ENCODE measurements at places on chromosomes 4 and X.

- no peaks in the 10 kb centered on the region for H3K4me1 ChIP-seq
- no peak overlapping the region for H3K27ac ChIP-seq
- H3K4me3 ChIP-seq, result no peak overlapping the region
- DNase-seq, result no peak
Measured at GRCh38 chrX:68570598-68570997, 71.7 kb downstream of the YIPF6 start.

DNA sequence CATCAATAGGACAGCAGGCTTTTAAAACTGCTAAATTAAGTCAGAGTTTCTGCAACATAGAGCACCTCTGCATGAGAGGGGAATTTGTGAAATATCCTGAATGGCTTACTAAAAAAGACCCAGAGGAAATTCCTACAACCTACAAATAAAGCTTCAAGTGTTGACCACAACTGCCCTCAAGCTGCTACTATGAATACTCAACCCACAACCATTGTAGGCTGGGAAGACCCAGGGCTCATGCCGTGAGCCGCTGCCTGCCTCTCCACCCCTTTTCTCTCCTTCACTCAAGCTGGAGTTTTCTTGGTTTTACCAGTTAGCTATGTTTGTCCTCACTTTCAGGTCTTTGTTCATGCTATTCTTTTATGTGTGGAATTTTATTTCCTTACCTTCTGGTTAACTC lies 151.6 kb downstream of the EMCN start:
- no peaks in the 10 kb centered on the region for H3K36me3 ChIP-seq
- H3K27ac ChIP-seq, result no peak overlapping the region
- peaks cover 34% of the 10 kb centered on the region for H3K4me1 ChIP-seq
- no peak for DNase-seq
- H3K4me3 ChIP-seq, result no peak overlapping the region

DNA sequence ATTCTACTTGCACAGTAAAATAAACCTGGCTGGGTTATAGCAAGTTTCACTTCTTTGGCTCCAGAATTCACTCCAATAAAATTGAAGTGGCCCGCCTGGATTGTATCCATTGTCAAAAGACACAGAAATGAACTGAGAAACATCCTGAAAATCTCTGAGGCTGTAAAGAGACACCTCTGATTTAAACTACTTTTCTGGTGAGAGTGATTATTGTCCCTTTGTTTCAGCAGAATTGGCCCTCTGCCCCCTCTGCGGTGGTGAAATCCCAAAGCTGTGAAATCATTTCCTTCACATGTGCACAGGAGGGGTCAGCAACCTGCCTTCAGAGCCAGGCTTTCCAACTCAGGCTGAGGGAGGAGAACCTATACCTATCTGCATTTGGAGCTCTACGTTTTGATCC lies 23.0 kb downstream of the GAB3 start:
- no peaks in the 10 kb centered on the region for H3K36me3 ChIP-seq
- H3K27me3 ChIP-seq, result peaks cover 2% of the 10 kb centered on the region
- H3K27ac ChIP-seq, result peak overlapping the region; percentile 64
- peaks cover 13% of the 10 kb centered on the region for H3K4me1 ChIP-seq

DNA sequence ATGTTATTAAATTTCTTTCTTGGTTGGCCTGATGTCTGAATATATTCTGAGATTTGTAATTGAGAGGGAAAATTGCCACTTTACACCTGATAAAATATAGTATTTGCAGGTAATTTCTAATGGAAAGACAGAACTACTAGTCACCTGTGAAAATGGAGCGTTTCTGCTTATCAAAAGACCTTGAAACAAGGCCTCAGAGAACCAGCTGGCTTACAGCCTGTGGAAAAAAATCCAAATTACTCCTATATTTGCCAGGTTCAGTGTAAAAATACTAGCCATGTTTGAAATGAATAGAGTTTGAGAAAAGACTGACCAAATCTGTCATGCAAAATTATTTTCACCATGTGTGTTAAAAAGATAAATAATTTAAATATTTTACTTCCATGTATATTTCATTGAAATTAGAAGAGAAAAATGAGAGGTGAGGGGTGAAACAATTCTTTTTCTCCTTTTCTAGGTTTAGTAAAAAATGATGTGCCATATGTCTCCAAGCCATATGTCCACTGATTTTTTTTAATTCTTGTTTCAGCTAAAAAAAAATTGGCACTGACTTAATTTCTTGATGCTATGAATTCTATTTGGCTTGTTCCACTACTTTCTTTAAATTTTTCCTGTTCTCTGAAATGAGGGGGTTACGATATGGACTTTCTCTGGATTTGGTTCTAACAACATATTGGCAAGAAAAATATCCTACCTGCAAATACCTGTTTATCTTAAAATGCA lies 464.9 kb downstream of the GRXCR1 start:
- H3K27me3 ChIP-seq, result no peaks in the 10 kb centered on the region
- H3K4me3 ChIP-seq, result no peak overlapping the region
- no peak for DNase-seq
- H3K27ac ChIP-seq, result no peak overlapping the region

DNA sequence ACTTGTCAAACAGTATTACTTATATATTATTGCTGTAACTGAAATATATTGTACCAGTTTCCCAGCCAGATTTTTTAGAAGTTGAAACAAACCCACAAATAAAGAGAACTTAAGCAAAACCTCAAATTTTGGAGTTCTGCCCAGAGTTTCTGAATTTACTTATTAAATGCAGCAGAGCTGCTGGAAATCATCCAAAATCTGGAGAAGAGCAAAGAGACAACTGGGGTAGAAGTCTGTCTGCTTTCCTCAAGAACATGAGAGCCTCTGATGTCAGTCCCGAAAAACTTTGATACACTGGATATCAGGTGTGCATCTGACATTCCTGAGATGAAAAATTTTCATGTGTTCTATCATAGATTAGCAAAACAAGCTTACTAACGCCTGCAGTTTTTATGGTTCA lies 325.9 kb downstream of the NR3C2 start:
- DNase-seq, result no peak
- H3K27ac ChIP-seq, result no peak overlapping the region
- peaks cover 1% of the 10 kb centered on the region for H3K27me3 ChIP-seq
- no peaks in the 10 kb centered on the region for H3K4me1 ChIP-seq
- no peaks in the 10 kb centered on the region for H3K36me3 ChIP-seq

DNA sequence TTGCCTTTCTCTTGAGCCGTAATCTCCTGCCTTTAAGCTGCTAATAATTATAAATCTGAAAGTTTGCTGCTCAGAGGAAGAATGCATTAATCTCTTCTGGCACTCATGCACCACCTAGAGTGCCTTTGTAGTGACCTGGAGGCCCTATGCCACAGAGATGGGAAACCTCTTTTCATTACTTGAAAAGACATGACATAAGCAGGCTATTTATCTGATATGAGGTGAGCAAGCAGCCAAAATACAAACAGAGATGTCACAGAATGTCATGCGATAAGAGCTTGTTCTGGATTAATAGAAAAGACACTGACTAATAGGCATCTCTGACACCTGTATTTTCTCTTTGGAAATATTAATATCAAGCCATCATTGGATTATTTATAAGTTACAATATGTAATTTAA lies 42.3 kb downstream of the GABRB1 start:
- H3K4me3 ChIP-seq, result no peak overlapping the region
- H3K27ac ChIP-seq, result no peak overlapping the region
- H3K4me1 ChIP-seq, result peaks cover 8% of the 10 kb centered on the region
- DNase-seq, result no peak
- no peaks in the 10 kb centered on the region for H3K36me3 ChIP-seq
- H3K27me3 ChIP-seq, result no peaks in the 10 kb centered on the region

DNA sequence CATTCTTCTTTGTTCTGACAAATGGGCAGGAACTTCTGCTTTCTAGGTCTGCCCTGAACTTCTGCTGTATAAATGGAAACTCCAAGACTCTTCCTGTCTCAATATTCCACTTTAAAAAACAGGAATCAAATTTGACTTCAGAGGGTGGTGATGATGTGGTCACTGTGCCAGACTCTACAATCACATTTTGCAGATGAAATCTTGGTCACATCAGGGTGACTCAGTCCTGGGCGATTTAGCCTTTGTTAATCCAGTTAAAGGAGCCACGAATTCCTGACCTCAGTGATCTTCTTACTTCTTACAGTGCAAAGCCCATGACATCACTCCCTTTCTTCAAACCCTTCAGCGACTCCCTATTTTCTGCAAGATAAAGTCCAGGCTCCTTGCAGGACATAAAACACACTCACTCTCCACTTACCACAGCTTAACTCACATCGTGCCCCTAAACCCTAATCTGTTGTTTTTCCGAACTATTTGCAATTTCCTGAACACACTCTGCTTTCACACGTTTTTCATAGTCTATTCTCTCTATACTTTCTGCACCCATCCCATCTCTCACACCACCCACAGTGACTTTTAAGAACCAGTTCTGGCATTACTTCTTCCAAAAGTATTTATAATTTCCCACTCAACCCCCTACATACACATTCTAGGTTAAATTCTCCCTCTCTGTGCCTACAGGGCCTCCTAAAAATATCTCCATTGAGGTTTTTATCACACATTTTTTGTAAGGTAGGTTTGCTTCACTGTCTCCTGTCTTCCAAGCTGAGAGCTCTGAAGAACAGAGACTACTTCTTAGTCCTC lies 11.1 kb downstream of the GASK1B start:
- peaks cover 14% of the 10 kb centered on the region for H3K36me3 ChIP-seq
- H3K27me3 ChIP-seq, result peaks cover 2% of the 10 kb centered on the region
- peaks cover 75% of the 10 kb centered on the region for H3K4me1 ChIP-seq
- no peak for DNase-seq
- peak overlapping the region; percentile 87 for H3K27ac ChIP-seq

- no peaks in the 10 kb centered on the region for H3K27me3 ChIP-seq
- no peaks in the 10 kb centered on the region for H3K4me1 ChIP-seq
- no peak for DNase-seq
- H3K4me3 ChIP-seq, result no peak overlapping the region
- H3K36me3 ChIP-seq, result peaks cover 5% of the 10 kb centered on the region
- H3K27ac ChIP-seq, result no peak overlapping the region
Measured at GRCh38 chr4:87377816-87378215, 13.2 kb downstream of the HSD17B11 start.

GRCh38 chr4:168154546-168155277 lies 62.4 kb downstream of the ANXA10 start:
- no peak for DNase-seq
- H3K36me3 ChIP-seq, result no peaks in the 10 kb centered on the region
- H3K27ac ChIP-seq, result no peak overlapping the region
- no peaks in the 10 kb centered on the region for H3K4me1 ChIP-seq
- H3K27me3 ChIP-seq, result no peaks in the 10 kb centered on the region

GRCh38 chr4:15373363-15373762 lies 54.5 kb upstream of the C1QTNF7 start:
- H3K4me1 ChIP-seq, result peaks cover 10% of the 10 kb centered on the region
- no peak for DNase-seq
- H3K27me3 ChIP-seq, result no peaks in the 10 kb centered on the region

DNA sequence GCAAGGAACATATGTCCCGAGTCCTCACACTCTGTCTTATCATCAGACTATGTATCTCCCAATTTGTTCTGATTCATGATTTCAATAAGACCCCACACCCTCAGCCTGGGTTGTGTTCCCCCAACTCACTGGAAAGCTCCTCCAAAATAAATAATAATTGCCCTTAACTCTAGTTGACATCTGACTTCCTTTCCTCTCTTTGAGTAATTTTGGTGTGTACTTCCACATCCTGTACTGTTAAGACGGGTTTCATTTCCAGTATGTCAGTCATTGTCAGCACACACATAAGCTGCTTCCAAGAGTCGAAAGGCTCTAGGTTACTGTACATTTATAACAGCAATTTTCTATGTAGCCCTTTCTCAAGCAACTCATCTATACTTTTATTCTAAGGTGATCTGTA lies 52.2 kb upstream of the C1QTNF7 start:
- no peak overlapping the region for H3K27ac ChIP-seq
- no peaks in the 10 kb centered on the region for H3K36me3 ChIP-seq
- peaks cover 10% of the 10 kb centered on the region for H3K4me1 ChIP-seq

DNA sequence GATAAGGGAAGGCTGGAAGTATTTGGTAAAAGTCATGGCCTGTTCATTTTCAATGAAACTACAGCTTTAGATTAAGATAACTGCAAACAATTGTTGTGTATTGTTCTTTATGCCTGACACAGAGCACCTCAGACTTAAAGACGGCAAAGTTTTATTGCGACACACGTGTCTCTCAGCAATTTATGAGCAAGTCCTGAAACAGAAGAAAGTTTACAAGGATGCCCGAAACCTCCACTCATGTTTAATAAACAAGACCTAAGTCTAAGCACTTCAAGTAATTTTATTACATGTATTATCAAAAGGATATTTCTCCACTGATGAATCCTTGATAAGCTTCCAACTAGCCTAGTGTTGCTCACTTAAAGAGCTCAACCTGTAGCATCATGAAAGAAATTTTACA lies 51.0 kb downstream of the DHX15 start:
- H3K27ac ChIP-seq, result no peak overlapping the region
- no peaks in the 10 kb centered on the region for H3K4me1 ChIP-seq
- no peaks in the 10 kb centered on the region for H3K27me3 ChIP-seq
- H3K36me3 ChIP-seq, result peaks cover 3% of the 10 kb centered on the region

DNA sequence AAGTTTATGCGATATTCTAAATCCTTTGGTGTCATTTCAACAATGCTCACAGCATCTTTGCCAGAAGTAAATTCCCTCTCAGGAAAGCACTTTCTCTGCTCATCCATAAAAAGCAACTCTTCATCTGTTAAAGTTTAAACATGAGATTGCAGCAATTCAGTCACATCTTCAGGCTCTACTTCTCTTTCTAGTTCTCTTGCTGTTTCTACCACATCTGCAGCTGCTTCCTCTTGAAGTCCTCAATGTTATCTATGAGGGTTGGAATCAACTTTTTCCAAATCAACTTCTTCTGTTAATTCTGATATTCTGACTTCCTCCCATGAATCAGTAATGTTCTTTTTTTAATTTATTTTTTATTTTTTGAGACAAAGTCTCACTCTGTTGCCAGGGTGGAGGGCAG lies 100.9 kb downstream of the LCORL start:
- no peak for DNase-seq
- no peak overlapping the region for H3K27ac ChIP-seq
- peaks cover 14% of the 10 kb centered on the region for H3K36me3 ChIP-seq
- H3K27me3 ChIP-seq, result peaks cover under 1% of the 10 kb centered on the region
- H3K4me1 ChIP-seq, result peaks cover 12% of the 10 kb centered on the region

DNA sequence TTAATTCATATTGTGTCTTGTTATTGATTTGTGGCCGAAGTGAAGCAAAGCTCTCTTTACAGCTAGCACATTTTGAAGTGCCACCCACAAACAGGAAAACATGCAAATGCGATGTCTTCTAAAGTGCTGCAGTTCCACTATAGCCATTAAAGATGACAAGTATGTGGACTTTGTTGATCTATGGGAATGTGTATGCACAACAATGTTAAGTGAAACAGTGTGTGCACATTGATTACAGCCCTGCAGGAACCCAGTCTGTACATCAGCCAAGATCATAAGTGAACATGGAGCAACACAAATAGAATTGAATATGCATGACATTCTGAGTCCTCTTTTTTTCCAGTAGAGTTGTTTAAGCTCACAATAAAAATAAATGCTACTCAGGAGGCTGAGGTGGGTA lies 43.0 kb downstream of the TFDP3 start:
- no peak overlapping the region for H3K4me3 ChIP-seq
- peaks cover 3% of the 10 kb centered on the region for H3K27me3 ChIP-seq
- H3K36me3 ChIP-seq, result no peaks in the 10 kb centered on the region
- peaks cover 5% of the 10 kb centered on the region for H3K4me1 ChIP-seq
- H3K27ac ChIP-seq, result no peak overlapping the region
- no peak for DNase-seq

GRCh38 chr4:146088690-146089089 lies 86.8 kb upstream of the LSM6 start:
- no peaks in the 10 kb centered on the region for H3K27me3 ChIP-seq
- DNase-seq, result no peak
- H3K4me3 ChIP-seq, result no peak overlapping the region
- no peak overlapping the region for H3K27ac ChIP-seq
- no peaks in the 10 kb centered on the region for H3K36me3 ChIP-seq
- H3K4me1 ChIP-seq, result no peaks in the 10 kb centered on the region

- no peaks in the 10 kb centered on the region for H3K27me3 ChIP-seq
- no peaks in the 10 kb centered on the region for H3K4me1 ChIP-seq
- H3K4me3 ChIP-seq, result no peak overlapping the region
- H3K36me3 ChIP-seq, result no peaks in the 10 kb centered on the region
- no peak for DNase-seq
Measured at GRCh38 chrX:21715337-21715736, 42.6 kb downstream of the SMPX start.

Measured in endothelial cell (in vitro differentiated cells).